ENCODE measurements at places on chromosomes 13 and 19.

GRCh38 chr19:49987159-49987698, 26.3 kb upstream of the SIGLEC11 start:
- DNase-seq: peak; percentile 93

GRCh38 chr19:16435238-16435917, 36.4 kb downstream of the EPS15L1 start:
- DNase-seq: peak; percentile 91

DNA sequence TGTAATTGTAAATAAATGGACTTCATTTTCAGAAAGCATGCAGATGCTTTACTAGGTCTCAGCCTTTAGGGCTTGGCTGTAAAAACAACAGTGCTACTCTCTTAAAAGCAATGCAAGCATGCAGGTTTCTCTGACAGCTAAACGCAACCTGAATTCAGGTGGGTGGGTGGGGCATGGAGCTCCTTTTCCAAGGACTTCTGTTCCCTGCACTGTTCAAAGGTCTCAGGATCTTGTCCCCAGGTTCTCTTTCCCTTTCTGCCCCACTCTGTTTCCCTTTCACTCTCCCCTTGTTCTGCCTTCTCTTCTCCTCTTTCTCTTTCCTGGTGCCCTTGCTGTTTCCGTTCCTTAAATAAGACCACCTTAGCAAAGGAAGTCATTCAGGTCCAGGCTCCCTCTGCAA, 1527.5 kb upstream of the SLC10A2 start:
- DNase-seq: no peak

DNA sequence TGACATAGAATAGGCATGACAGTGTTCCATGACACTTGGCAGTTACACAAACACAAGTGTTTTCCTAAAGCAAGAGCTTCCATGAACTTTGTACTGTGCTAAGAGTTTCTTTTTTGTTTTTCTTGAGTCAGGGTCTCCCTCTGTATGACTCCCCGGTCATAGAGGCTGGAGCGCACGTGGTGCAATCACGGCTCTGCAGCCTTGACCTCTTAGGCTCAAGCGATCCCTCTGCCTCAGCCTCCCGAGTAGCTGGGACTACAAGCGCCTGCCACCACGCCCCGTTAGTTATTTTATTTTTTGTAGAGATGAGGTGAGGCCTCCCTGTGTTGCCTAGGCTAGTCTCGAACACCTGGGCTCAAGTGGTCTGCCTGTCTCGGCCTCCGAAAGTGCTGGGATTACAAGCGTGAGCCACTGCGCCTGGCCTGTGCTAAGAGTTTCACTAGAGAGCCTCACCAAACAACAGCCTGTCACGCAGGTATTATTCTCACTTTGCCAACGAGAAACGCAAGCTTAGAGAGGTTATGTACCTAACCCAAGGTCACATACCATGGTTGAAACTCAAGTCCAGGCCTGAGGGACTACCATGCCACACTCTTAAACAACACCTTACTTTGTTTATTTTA, 355.9 kb downstream of the KLF12 start:
- DNase-seq: no peak

GRCh38 chr19:40578442-40578908, 1.8 kb downstream of the SHKBP1 start:
- DNase-seq: peak; percentile 40

DNA sequence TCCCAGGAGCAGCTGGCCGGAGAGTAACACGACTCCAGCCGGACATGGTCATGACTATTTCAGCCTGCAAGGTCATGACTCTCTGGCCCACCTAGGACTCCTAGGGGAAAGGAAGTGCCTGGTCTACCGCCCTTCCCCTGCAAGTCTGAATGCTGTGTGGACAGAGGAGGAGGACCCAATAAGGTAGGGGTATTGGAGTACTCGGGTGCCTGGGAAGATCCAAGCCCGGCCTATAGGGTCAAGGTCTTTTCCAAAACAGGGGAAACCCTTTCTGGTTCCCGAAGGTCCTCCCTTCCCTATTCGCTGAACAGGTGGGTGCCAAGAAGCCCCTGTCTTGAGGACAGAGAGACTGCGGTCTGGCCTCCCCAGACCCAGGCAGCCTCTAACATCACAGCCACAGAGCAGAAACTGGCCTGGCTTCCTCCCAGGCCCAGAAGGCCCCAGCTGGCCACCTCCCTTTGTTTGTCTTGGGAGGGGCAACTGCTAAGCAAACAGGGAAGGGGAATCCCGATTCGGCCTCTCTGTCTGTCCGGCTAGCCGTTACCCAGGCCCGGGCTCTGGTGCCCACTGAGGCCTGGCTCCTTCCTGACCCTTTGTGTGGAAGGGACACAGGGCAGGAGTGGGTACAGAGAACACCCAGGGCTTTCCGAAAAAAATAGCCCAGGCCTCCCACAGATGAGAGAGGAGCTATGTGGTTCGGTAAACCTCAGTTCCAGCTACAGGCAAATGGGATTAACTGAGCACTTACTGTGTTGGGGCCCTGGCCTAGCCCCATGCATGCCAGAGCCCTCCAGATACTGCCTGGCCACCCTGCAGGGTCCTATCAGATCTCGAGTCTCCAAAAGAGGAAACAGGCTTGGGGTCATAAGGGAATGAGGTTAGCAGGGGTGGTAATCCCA, 5.2 kb upstream of the GRAMD1A start:
- DNase-seq: peak; percentile 68

DNA sequence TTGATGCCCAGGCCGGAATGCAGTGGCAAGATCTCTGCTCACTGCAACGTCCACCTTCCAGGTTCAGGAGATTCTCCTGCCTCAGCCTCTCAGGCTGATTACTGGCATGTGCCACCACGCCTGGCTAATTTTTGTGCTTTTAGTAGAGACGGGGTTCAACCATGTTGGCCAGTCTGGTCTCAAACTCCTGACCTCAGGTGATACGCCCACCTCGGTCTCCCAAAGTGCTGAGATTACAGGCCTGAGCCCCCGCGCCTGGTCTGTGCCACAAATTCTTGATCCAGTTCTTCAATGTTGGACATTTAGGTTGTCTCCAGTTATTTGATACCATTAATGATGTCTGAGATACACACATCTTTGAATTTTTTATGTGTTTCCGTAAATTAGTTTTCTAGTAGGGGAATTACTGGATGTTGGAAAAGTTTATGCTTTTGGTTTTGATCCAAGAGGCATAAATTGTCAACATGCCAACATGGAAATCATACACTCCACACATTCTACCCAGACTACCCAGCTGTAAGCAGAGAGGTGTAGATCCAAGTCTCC, 525 bp upstream of the COG3 start:
- DNase-seq: no peak

DNA sequence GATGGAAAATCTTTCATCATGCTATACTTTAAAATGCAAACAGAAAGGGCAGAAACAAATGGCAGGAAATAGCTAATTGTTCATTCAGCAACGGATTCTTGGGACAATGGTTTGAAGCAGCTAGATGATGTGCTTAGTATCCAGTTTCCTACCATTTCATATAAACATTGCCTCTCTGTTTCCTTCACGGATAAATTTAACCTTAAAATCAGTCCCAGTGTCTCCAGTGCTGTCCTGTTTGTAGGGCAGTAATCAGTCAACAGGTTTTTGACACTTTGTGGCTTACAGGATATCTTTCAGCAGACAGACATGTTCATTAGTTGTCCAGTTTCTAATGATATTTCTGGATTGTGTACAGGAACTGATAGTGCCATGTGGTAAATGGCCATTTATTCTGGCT, 24.7 kb upstream of the RB1 start:
- DNase-seq: peak; percentile 73

DNA sequence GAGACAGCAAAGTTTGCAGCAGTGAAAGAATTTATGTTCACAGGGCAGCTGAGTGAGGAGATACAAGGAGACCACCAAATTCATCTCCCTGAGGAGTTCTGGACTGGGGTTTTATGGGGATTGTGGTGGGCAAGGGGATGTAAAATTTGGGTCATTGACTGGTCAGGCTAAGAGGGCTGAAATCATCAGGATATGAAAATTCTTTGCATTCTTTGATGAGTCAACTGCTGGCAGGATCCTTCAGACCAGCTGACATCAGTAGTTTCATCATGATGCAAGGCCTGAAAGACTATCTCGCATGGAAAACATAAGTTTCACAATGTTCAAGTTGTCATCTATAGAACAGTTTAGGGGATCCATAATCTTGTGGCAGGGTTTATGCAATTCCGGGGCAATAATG, 869.5 kb upstream of the PCDH9 start:
- DNase-seq: no peak
